ENCODE measurements at places on chromosomes 7 and 10.
A peak's percentile ranks its signal among the peaks of the same experiment; 100 is the strongest.

DNA sequence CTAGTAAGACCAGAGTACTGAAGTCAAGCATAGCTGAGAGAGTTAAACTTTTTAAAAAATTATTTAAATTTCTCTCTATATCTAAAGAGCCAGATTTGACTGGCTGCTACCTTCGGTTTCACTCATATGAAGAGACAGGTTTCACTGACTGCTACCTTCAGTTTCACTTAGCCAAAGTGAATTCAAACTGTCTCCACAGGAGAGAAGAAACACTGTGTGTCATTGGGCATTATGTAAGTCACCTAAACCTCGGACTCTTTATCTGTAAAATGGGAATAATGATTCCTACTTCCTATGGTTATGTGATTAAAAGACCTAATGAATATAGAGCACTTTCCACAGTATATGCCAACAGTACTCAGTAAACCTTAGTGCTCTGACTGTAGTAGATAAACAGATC lies 41.6 kb upstream of the MET start:
- DNase-seq: no peak

DNA sequence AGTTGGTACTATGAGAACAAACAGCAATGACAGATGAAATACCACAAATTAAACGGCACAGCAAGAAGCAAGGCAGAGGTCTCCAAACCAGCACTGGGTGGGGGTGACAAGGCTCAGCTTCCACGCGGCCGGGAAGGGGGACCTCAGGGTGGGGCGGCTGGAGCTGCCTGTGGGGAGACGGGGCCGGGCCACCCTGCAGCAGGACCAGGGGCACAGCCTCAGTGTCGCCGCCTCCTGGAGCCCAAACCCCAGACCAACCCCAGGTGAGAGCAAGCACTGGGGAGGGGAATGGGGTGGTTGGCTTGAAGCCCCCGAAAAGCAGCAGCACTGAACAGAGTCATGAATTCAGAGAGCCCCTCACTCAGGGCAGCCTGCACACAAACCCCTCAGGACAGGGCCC lies 49.3 kb upstream of the PRKAR1B start:
- no peak for DNase-seq

GRCh38 chr10:35875016-35875676 lies 233.1 kb upstream of the FZD8 start:
- DNase-seq: no peak

GRCh38 chr7:64916-65341 lies 127.4 kb upstream of the FAM20C start:
- DNase-seq: no peak

DNA sequence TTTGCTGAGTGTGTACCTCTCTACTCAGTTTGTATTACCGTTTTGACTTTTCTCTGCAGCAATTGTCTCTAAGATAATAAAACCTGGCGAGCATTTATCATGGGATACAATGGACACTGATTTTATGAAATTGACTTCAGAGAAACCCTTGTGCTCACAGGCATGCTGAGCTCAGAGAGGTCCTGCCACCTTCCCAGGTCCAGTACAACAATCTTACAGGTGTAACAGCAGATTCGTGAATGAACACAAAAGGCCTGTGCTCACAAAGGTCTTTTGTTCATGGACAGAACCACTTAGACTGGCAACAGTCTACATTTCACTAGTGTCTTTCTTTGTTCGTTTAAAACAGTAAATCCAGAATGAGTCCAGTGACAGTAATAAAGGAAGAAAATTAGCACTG lies 43.2 kb downstream of the HECW1 start:
- DNase-seq: no peak

- DNase-seq: peak; percentile 50
These were observed 8.2 kb downstream of the TFR2 start for GRCh38 chr7:100632951-100633717.

DNA sequence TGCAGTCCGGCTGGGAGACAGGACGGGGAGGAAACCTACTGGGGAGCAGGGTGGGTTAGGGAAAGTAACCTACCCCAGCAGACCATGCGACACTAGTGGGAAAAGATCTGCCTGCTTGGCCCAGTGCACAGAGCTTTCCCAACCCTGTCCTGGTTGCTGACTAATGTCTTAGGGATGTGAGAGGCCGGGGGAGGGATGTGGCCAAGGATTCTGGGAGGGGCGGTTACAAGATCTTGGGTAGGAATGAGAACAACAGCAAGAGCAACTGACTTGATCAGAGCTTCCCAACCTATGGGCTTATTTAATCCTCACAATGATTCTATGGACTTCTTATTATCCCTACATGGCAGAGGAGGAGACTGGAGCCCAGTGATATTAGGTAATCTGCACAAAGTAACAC lies 24.0 kb upstream of the EIF5AL1 start:
- no peak for DNase-seq

- peak; percentile 18 for DNase-seq
These were observed 4.9 kb downstream of the COL17A1 start for GRCh38 chr10:104080762-104081161.

GRCh38 chr10:14009371-14010100 lies 321.2 kb downstream of the FRMD4A start:
- peak; percentile 79 for DNase-seq

DNA sequence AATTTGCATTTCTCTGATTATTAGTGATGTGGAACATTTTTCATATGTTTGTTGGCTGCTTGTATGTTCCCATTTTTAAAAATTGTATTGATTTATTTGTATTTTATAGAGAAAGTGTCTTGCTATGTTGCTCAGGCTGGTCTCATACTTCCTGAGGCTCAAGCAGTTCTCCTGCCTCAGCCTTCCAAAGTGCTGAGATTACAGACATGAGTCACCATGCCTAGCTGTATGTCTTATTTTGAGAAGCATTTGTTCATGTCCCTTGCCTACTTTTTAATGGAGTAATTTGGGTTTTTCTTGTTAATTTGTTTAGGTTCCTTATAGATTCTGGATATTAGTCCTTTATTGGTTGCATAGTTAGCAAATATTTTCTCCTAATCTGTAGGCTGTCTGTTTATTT lies 214.2 kb upstream of the KAT6B start:
- DNase-seq: no peak

GRCh38 chr10:112821663-112822062 lies 128.4 kb upstream of the TCF7L2 start:
- no peak for DNase-seq

DNA sequence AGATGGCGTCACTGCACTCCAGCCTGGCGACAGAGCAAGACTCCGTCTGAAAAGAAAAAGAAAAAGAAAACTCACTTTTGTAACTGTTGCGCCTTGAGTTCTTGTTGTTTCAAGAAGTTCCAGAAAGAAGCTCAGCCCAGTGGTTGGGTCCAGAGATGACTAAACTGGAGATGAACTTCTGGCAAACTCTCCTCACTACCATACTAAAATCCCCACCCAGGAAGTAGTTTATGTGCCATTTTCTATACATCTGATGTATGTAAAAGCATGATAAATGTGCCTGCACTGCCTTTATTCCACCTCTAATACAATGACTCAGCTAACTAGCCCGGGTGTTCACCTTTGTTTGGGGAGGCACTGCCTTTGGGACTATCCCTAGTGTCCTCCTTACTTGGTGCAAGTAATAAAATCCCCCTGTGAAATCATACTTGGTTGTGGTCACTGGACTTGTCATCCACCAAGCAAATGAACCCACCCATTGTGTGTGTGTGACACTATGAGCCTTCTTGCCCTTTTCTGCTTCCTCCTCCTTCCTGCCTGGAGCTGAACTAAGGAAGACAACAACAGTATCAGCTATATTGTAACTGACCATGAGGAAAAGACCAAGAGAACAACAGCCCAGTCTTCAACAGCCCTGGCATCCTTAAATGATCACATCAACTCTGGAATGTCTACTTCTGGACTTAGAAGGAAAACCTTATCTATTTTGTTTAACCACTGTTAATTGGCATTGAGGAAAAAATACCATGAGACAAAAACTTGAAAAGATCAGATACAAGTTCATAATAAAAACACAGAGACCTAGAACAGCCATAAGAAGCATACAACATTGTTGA lies 33.6 kb downstream of the JMJD1C start:
- no peak for DNase-seq

- DNase-seq: no peak
These were observed 112.2 kb downstream of the LARP4B start for GRCh38 chr10:819326-819725.

DNA sequence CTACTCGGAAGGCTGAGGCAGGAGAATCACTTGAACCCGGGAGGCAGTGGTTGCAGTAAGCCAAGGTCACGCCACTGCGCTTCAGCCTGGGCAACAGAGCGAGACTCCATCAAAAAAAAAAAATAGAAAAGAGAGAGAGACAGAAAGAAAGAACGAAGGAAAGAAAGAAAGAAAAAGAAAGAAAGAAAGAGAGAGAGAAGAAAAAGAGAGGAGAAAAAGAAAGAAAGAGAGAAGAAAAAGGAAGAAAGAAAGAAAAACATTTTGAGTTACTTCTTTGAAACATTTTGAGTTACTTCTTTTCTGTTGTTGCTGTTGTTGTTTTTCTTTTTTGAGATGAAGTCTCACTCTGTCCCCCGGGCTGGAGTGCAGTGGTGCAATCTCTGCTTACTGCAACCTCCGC lies 2.4 kb upstream of the MKI67 start:
- no peak for DNase-seq

DNA sequence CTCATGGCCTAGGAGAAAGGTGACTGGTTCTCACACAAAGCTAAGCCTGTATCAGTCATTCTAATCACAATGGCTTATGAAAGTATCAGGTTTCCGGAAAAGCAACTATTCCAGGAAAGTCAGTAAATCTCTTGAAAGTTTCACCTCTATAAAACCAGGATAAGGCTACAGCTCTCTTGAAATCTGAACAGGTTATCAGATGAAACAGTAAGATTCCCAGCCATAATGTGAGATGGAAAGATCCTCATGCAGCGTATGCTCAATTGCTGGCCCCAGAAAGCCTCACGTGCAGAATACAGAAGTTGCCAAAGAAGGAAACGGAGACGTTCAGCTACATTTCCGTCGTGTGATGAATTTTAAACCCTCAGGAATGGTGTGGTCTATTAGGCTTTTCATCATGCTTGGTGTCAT lies 90.0 kb downstream of the PFKFB3 start:
- no peak for DNase-seq

DNA sequence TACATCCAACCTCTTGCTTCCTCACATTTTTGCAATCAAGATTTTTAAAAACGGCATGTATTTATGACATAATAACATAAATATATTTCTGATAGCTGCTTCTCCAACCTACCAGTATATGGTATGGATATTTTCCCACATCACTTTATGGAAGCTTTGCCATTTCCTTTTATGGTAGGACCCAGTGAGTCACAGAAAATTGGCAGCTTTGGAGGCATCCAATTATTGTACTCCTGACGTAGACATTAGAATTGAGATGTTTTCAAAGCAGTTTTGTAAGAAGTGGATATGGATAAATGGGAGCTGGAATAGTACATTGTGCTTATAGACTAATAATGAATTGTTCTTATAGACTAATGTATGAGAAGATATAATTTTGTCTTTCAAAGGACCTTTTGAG lies 23.8 kb upstream of the BICC1 start:
- DNase-seq: no peak

- no peak for DNase-seq
These were observed 137.7 kb downstream of the CPED1 start for GRCh38 chr7:121126201-121126600.

DNA sequence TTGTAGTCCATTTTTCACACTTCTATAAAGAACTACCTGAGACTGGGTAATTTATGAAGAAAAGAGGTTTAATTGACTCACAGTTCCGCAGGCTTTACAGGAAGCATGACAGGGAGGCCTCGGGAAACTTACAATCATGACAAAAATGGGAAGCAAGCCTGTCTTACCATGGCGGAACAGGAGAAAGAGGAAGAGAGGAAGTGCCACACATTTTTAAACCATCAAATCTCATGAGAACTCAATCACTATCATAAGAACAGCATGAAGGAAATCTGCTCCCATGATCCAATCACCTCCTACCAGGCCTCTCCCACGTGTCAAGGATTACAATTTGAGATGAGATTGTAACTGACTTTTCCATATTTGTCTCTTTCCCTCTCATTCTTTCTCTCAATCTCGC lies 9.3 kb upstream of the PNPLA8 start:
- no peak for DNase-seq

DNA sequence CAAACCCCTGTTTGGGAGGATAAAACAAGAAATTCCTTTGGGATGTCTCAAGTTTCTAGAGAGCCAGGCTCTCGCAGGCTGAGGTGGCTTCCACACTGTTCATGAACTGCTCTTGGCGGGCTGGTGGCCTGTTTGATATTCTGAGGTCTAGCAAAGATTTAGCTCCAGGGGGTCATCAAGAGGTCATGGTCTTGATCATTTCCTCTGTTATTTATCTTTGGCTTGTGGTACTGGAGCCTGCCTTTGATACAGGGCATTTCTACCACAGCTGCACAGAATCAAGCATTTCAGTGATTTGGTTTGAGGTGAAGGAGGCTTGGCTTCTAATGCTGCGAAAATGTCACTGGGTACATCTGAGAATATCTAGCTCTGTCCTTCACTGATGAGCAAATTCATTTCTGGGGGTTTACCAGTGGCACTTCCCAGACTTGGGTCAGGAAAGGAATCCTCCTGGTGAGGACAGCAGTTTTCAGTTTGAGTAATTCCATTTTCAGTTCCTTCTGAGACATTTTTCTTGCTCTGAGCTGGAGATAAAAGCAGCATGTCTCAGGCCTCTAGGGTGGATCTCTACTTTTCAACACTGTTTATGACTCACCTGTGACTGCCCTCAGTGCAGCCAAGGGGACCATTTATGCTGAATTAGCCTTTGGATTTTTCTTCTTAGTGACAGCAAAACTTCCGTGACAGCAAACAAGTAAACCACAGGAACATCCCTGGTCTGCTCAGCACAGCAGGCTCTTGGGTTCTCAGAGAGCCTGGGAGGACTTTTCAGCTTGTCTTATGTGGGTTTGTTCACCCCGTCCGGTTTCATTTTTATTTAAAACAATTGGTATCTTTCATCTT lies 312.0 kb downstream of the RNLS start:
- DNase-seq: no peak

GRCh38 chr7:82012453-82012852 lies 242.6 kb upstream of the HGF start:
- no peak for DNase-seq

- DNase-seq: no peak
These were observed at the start of gene CCL26 for GRCh38 chr7:75772081-75773077. Gene CCL26, minus strand, starts transcription at chr7:75772211. Its CDS starts 35 bp downstream, at chr7:75772176.

GRCh38 chr7:118239014-118239413 lies 14.5 kb downstream of the ANKRD7 start:
- no peak for DNase-seq

- DNase-seq: peak; percentile 42
These were observed at the start of gene PFKP for GRCh38 chr10:3067118-3067858. Gene PFKP, plus strand, starts transcription at chr10:3067548. Its CDS starts 48 bp downstream, at chr10:3067596.

GRCh38 chr10:15859509-15859905 lies 800 bp downstream of the MINDY3 start:
- no peak for DNase-seq

DNA sequence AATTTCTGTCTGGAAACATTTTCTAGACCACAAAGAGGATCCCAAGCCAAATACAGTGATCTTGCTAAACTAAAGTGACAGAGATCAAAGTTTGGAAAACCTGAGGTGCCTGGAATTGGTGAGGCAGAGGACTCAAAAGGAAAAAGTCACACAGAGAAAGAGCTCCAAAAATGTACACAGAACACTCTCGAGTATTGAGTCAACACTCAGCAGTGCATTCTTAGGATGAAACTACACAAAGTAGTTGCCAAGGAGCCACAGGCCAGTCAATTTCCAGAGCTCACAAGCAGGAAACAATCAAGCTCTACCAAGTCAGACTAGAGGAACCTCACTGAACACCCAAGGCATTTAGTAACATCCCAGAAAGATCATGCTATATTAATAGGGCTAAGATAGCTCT lies 61.3 kb downstream of the MICU1 start:
- DNase-seq: no peak

Measured in naive thymus-derived CD8-positive, alpha-beta T cell (primary cell).